A549 treated with GW870086 at 1 μM for 4 hours (cell line): ENCODE measurements at places on chromosomes 5 and 9. TPM values are rescaled to one million over a fixed set of nuclear protein-coding genes. Genes with fewer than 3 reads are reported as not detected.

Gene RNF208
- 1.4 to 2.3 TPM (median 1.8 TPM) in 5 replicates for total RNA-seq

Gene SKIC3
- 16.0 to 25.7 TPM (median 23.4 TPM) in 5 replicates for total RNA-seq

Gene DMRT3
- not detected in 5 replicates for total RNA-seq

Gene KIF4B
- 0.06 TPM in 1 of 5 replicates, not detected in the others for total RNA-seq

Gene GABBR2
- 0.06 to 0.45 TPM (median 0.15 TPM) in 5 replicates for total RNA-seq

Gene PRKACG
- not detected in 5 replicates for total RNA-seq

Gene GKAP1
- total RNA-seq = 3.7 to 4.7 TPM (median 4.2 TPM) in 5 replicates

Gene GPR151
- not detected in 5 replicates for total RNA-seq

Gene CKMT2
- total RNA-seq = not detected in 5 replicates

Gene IL33
- 0.31 to 0.47 TPM (median 0.41 TPM) in 4 of 5 replicates, not detected in the other for total RNA-seq

Gene LCN1
- 0.18 TPM in 1 of 5 replicates, not detected in the others for total RNA-seq

Gene WHRN
- 4.4 to 7.5 TPM (median 6.8 TPM) in 5 replicates for total RNA-seq

Gene FGF10
- not detected in 5 replicates for total RNA-seq

Gene CARTPT
- total RNA-seq = not detected in 5 replicates

Gene ACOT12
- 0.07 to 0.08 TPM in 2 of 5 replicates, not detected in the others for total RNA-seq

Gene RANBP6
- 10.9 to 16.1 TPM (median 15.5 TPM) in 5 replicates for total RNA-seq

Gene HMMR
- total RNA-seq = 19.2 to 28.1 TPM (median 24.0 TPM) in 5 replicates

Gene PKD2L2
- not detected in 5 replicates for total RNA-seq

Gene IL13
- total RNA-seq = 0.12 TPM in 1 of 5 replicates, not detected in the others

Gene FGD3
- 0.08 to 0.16 TPM (median 0.14 TPM) in 5 replicates for total RNA-seq

Gene LRRTM2
- total RNA-seq = not detected in 5 replicates

Gene LCN9
- not detected in 5 replicates for total RNA-seq

Gene TUT7
- 10.6 to 13.6 TPM (median 12.3 TPM) in 5 replicates for total RNA-seq

Gene GARNL3
- 1.5 to 3.7 TPM (median 2.9 TPM) in 5 replicates for total RNA-seq

Gene IL31RA
- 1.2 to 1.8 TPM (median 1.5 TPM) in 5 replicates for total RNA-seq

Gene OR1Q1
- total RNA-seq = not detected in 5 replicates

Gene GARIN3
- not detected in 5 replicates for total RNA-seq

Gene NIPAL4
- 13.0 to 19.3 TPM (median 16.4 TPM) in 5 replicates for total RNA-seq

Gene GABRG2
- not detected in 5 replicates for total RNA-seq

Gene RAD50
- 25.8 to 34.4 TPM (median 29.9 TPM) in 5 replicates for total RNA-seq

Gene ANKRD55
- 0.07 TPM in 1 of 5 replicates, not detected in the others for total RNA-seq

Gene CNTNAP3B
- 13.6 to 18.3 TPM (median 16.5 TPM) in 5 replicates for total RNA-seq

Gene SPATA31A3
- not detected in 5 replicates for total RNA-seq

Gene FBP2
- not detected in 5 replicates for total RNA-seq

Gene GCNT4
- total RNA-seq = 0.29 to 0.37 TPM (median 0.31 TPM) in 5 replicates

Gene FOXD4L4
- 0.06 to 0.07 TPM (median 0.06 TPM) in 3 of 5 replicates, not detected in the others for total RNA-seq

Gene ADAMTSL1
- 0.07 to 0.10 TPM (median 0.08 TPM) in 3 of 5 replicates, not detected in the others for total RNA-seq

Gene PCDHB9
- total RNA-seq = 0.05 TPM in 1 of 5 replicates, not detected in the others

Gene PPP3R2
- not detected in 5 replicates for total RNA-seq
